Diencephalon (tissue), 1 donor: ENCODE measurements at places on chromosomes 5 and 9. TPM values are rescaled to one million over a fixed set of nuclear protein-coding genes. Genes with fewer than 3 reads are reported as not detected.

The IL13 gene
- not detected for total RNA-seq

The SPATA31C1 gene
- total RNA-seq: not detected

The SPINK7 gene
- total RNA-seq: not detected

The QRFP gene
- total RNA-seq: not detected

The NAA35 gene
- 61.8 TPM for total RNA-seq

The TYRP1 gene
- 1.6 TPM for total RNA-seq

The HAVCR1 gene
- 0.23 TPM for total RNA-seq

The CA9 gene
- total RNA-seq: 1.2 TPM

The SHISAL2B gene
- total RNA-seq: 0.92 TPM

The LAMC3 gene
- 3.7 TPM for total RNA-seq

The C9orf50 gene
- total RNA-seq: 0.23 TPM

The PCDHB14 gene
- total RNA-seq: 12.7 TPM

The PAIP2 gene
- 135 TPM for total RNA-seq

The HK3 gene
- 1.2 TPM for total RNA-seq

The NTNG2 gene
- total RNA-seq: 15.5 TPM

The KLHL9 gene
- 79.1 TPM for total RNA-seq

The TICAM2 gene
- 2.8 TPM for total RNA-seq

The TAF11L11 gene
- total RNA-seq: not detected

The STK32A gene
- 25.4 TPM for total RNA-seq

The TAF1L gene
- total RNA-seq: under 0.01 TPM
